Stimulated activated CD8-positive, alpha-beta memory T cell treated with anti-CD3 and anti-CD28 coated beads, Interleukin-15, amount 100 ng/mL, for 1 hour (primary cell): ENCODE measurements at places on chromosomes 11 and 22.

- DNase-seq, result no peak
These were observed 24.1 kb upstream of the KRTAP5-7 start for GRCh38 chr11:71502871-71503435.

DNA sequence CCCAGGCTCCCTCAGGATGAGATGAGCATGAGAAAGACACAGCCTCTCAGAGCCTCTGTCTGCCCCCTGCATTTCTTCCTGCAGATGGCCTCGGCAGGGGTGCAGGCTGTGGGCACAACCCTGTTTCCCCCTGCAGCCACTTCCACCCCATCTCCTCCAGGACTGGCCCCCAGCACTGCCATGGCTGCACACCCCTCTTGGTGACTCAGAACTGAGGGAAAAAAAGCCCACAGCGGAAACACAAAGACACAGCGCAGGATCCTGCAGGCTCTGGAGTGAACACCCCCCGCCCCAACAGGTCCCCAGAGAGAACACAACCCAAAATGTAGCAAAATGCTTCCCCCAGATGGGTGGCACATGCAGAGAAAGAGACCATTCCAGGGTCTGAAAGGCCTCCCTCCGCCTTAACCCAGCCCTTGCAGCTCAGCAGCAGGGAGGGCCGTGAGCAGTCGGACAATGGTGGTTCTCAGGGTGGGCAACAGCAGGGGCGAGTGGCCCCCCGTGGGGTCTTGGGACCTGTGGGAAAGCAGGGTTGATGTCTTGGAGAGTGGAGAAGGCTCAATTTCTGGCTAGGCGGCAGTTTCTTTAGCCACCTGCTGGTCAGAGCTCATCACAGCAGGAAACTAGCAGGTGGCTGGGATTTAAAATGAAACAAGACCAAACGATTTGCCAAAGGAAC, 8.0 kb downstream of the TUBGCP6 start:
- no peak for DNase-seq

DNA sequence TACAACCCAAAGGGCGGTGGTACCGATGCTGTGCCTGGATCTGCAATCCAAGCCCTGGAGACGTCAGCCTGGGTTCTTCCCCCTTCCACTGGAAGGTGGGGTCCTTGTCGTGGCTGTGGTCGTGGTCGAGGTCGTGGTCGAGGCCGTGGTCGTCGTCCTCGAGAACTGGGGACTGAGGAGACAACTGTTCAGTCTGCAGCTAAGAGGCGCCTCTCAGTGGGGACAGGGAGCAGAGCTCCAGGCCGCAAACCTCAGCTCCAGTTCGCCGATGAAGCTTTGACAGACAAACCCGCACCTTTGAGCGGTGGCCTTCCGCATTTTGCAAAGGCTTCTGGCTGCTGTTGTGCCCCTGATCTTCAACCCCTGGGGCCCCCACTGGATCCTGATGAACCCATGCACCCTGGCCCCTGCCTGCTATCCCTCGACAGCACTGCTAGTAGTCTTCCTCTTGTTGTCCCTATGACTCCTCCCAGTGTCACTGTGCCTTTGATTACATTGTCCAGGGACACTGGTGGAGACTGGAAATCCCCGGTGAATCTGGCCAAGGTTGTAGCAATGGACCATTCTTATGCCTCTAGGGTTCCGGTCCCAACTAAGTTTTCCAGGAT, 1.5 kb downstream of the KDM4F start:
- DNase-seq, result no peak

DNA sequence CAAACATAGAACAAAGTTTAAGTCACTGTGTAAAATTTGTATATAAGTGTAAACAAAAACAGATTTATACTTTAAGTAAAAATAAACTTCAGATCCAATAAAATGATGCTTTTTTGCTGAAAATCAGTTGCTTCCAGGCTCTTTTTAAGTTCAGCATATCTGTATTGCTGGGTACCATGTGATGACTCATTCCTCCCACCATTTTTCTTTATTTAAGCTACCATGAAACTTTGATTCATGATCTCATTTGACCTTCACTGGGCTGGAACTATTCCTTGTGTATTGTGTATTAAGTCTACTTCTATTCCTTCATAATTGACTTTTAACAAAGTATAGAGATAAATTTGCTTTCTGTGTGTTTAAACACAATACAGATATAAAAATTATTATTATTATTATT, 46.3 kb upstream of the RRM1 start:
- no peak for DNase-seq

- no peak for DNase-seq
These were observed 7.0 kb downstream of the GTF2H1 start for GRCh38 chr11:18329196-18329870.

GRCh38 chr11:89521792-89522191, 30.6 kb upstream of the NOX4 start:
- DNase-seq, result no peak

GRCh38 chr11:49995565-49995964, 13.2 kb upstream of the OR4C12 start:
- no peak for DNase-seq

DNA sequence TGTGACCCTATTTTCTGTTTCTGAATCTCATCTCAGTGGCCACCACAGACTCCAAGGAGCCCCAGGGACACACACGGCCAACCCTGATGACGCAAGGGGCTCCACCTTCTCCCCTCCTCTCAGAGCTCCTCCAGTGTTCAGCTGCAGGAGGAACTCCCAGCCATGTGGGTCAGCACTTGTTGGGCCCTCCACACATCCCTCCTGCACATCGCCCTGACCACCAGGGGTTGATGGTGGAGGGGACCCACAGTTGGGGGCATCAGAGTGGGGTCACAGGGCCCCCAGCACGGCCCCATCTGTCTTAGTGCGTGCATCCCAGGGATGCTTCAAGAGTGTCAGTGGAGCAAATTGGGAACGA, 499.6 kb downstream of the BRD1 start:
- DNase-seq, result no peak

GRCh38 chr22:43013355-43014315, 1.3 kb downstream of the PACSIN2 start:
- no peak for DNase-seq

- DNase-seq, result no peak
These were observed 2.9 kb downstream of the THYN1 start for GRCh38 chr11:134250246-134250645.

DNA sequence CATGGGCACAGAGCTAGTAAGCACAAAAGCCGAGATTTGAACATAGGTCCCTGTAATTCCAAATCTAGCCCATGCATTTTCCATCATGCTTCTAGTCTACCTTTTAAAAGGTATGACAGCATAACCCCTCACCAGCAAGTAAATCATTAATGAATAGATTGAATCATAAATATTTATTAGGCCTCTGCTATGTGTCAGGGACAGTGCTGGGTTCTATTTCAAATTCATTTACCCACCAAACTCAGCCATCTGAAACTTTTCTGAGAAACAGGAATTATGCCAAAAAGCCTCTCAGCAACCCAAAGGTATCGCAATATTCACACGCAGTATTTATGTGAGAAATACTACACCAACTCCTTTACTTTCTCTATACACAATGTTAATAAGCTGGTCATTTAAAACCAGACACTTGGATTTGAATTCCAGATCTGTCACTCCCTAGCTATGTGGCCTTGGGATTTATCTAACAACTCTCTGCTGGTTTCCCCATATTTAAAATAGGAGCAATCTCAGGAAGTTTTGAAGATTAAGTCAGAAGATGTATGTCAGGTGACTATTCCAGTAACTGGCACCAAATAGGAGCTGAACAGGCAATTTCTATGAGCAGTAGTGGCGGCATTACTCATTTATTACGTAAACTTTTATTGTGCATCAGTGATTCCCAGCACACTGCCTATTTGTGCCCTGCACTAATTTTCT, 191.4 kb downstream of the TENM4 start:
- DNase-seq, result no peak

- DNase-seq, result no peak
These were observed 804 bp downstream of the KCNK4 start for GRCh38 chr11:64291752-64292459.

DNA sequence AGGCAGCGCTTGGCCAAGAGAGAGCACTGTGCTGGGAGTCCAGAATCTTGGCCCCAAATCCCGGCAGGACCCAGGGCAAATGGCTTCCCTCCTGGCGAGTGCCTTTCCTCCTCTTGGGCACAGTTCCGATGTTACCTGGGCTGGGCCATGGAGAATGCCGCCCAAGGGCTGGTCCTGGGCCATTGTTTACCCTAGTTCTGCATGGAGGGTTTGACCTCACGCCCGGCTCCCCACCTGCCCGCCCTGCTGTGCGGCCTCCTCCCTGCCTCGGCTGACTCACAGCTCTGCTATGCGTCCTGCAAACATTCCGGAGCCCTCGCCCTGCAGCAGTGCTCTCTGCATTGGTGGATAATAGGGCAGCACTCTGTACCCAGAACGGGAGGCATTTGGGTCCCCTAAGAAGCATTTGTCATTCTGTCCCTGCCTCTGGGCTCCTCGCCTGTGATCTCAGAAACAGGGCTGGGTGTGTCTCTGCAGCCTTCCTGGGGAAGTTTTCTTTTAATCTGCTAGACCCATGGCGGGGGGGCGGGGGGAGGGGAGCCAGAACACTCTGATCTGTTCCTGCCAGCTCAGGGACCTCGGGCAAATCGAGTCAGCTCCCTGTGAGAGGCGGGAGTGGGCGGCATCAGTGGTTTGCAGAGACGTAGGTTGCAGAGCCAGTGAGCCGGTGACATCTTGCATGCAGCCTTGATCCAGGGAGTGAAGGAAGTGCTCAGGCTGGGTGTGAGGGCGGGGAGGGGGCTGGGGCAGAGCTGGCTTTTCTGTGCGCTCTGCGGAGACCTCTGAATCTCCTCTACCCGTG, 32.9 kb upstream of the SMIM38 start:
- DNase-seq, result no peak

GRCh38 chr22:38655519-38656255, 505 bp downstream of the FAM227A start:
- DNase-seq, result no peak

- DNase-seq, result peak; percentile 26
These were observed 859 bp upstream of the KRTAP5-5 start for GRCh38 chr11:1628506-1629325.

GRCh38 chr22:35560824-35561223, 20.2 kb downstream of the RASD2 start:
- DNase-seq, result no peak

GRCh38 chr11:58621586-58622262, 741 bp upstream of the CNTF start:
- no peak for DNase-seq

GRCh38 chr11:126341760-126342161, 13.7 kb upstream of the ST3GAL4 start:
- no peak for DNase-seq

- no peak for DNase-seq
These were observed 30.7 kb upstream of the CLDN5 start for GRCh38 chr22:19554834-19555404.

DNA sequence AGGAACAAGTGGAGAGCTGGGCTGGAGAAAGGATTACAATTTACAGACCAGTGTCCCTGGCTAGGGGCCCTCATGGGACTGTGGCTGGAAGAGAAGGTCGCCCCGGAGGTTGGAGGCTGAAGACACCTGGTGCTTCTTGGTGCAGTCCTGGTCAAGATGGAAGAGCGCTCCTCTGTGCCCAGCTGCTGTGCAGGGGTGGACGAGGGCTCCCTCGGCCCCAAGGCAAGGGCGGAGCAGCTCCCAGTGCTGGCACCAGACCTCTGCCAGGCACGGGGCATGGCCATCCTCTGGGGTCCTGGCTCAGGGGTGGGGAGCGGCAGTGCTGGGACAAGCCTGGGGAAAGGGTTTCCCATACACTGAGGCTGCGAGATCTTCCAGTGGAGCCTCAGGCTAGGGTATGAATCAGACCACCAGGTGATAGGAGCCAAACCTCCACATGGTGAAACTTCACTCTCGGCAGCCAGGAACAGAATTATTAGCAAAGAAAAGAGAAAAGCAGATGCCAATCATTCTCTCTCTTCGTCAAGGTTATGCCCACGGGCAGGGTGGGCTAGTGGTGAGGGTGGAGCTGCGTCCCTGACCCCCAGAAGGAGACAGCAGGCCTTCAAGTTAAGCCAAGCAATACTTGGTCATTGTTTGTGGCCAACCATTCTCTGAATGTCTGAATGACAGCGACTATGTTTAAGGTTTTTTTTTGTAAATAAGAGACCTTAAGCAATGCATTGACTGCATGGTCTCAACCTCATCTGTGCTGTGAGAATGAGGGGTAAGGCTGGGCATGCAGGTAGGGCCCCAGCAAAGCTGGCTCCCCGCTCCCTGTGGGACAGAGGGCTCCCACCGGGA, 32.1 kb downstream of the PPM1F start:
- no peak for DNase-seq

- DNase-seq, result no peak
These were observed 8.8 kb upstream of the OR9I1 start for GRCh38 chr11:58134151-58134550.

DNA sequence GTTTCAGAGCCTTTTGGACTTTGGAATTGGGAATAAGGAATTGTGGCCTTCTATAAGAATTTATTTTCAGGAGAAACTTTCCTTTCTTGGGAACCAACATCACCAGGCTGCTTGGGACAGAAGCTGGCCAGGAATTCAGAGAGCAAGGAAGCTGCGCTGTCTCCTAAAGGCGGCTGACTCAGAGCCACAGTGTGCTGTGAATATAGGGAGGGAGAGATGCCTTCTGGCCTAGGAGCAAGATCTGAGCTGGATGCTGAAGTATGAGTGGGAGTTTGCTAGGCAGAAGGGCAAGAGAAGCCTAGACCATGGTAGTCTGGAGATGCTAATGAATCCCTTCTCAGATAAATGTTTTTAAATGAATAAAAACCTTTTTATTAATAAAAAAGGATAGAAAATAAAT, 213.7 kb upstream of the TBCEL start:
- no peak for DNase-seq

DNA sequence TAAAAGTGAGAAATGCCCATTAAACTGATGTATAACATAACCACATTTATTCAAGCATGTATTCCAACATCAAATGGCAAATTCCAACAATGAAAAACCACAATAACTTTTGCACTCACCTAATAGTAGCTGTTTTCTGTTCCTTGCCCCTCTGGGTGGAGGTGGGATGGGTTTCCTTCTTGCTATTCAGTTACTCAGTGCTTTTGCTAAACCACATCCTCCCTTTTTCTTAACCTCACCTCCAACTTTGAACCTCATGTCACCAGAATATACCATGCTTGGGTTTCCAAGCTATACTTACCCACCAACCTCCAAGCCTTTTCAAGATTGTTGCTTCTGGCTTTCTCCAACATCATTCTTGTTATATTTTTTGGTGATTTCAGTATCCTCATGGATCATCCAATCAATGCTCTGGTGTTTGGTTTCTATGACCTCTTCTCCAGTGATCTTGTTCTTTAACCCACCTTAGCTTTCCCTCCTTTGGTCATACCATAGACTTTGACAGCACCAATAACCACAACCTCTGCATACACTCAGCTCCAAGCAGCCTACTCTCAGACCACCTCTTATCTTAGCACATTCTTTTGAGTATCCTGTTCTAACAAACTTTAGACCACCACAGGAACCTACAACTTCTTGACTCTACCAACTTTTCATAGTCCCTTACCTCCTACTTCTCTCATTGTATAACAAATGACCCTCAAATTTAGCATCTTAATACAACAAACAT, 3.2 kb upstream of the CCDC15 start:
- no peak for DNase-seq

- no peak for DNase-seq
These were observed 7.3 kb upstream of the TEAD1 start for GRCh38 chr11:12666915-12667314.
